Stimulated activated CD4-positive, alpha-beta T cell treated with anti-CD3 and anti-CD28 coated beads, Interleukin-1b, Interleukin-23, amount 100 ng/mL, for 48 hours (primary cell): ENCODE measurements at places on chromosomes 16 and 17.

DNA sequence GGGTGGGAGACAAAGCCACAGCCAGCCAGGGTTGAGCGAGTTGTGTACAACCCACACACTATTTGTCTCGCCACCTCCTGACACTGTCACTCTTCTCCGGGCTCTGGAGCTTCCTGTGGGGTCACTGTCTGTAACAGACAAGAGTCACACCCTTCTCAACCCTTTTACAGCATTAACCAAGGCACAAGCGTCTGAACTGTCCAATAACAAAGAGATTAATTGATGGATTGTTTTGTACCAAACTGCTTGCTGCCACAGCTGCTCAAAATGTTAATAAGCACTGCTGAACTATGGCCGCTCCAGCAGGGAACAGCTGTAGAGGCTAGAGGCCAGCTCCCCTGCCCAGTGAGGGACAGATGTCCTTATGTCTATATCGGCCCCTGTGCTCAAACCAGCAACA, 25.2 kb upstream of the HYDIN start:
- DNase-seq, result no peak

GRCh38 chr16:72467157-72467759, 295.3 kb upstream of the PMFBP1 start:
- no peak for DNase-seq

- DNase-seq, result no peak
Measured at GRCh38 chr16:11205754-11206581, 50.0 kb downstream of the SOCS1 start.

DNA sequence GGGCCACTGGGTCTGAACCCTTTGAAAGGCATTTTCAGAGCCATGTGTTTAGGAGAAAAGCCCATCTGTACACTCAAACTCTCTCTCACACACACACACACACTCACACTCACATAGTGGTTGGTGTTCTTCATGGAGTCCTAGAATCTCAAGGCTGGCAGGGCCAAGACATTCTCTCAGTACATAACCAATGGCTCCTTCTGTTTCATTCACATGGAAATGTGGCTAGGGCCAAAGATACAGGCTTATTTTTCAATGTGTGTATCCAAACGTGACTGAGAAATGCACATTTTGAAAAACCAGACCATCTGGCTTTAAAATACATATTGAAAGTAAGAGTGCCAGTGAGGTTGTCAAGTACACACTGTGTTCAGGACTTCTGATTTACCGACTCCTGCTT, 59.0 kb upstream of the SALL1 start:
- no peak for DNase-seq

DNA sequence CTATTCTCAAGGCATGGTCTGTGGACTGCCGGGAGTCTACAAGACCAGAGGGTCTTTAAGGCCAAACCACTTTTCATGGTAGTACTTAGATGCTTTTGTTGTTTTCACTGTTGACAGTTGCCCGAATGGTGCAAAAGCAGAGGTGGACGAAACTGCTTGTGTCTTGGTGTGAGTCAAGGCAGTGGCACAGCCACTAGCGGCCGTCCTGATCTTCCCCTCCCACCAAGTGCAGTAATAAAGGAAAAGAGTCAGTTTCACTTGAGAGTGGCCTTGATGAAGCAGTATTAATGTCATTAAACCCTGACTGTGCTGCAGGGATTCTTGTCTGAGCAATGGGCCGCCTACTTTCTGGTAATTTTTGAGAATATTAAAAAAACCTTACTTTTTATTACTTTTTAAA, 109.1 kb downstream of the PRKCA start:
- DNase-seq, result no peak

DNA sequence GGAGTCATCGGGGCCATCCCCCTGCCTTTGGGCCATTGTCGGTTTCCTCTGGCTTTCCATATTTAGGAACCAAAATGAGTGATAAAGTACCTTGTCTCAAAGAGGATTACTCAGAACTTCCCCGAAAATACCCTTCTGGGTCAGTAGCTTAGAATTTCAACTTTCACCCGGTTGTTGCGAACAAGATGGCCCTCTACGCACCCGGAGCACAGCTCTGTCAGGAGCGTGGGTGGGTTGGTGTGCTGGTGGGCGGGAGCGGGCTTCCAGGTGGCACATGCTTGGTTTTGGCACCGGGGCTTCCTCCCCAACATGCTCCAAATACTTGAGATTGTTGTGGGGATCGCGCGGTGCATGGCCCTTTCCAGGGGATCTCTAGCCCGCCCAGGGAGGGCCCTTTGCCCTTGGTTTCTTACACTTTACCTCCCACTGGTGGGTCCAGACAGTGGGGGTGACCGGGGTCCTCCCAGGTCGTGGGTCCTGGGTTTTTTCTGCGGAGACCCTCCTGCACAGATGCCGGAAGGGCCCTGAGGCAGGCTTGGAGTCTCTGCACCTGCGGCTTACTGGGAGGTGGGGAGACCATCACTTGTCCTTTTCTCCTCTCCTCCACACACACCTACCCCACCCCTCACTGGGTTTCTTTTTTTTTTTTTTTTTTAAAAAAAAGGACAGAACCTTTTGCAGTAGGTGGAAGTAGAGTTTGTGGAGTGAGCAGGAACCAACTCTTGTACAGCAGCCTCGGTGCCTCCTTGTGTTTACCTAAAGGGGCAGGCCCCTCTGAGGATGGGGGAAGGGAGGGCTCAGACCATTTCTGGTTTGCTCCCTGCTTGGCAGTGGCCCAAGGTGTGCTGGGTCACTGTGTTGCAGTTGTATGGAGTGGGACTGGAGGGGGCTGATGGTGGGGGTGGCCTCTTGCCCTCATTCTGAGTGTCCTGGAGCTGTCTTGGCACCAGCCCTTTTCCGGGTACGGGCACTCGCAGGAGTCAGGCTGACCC, 142.1 kb downstream of the SEC14L1 start:
- DNase-seq, result no peak

DNA sequence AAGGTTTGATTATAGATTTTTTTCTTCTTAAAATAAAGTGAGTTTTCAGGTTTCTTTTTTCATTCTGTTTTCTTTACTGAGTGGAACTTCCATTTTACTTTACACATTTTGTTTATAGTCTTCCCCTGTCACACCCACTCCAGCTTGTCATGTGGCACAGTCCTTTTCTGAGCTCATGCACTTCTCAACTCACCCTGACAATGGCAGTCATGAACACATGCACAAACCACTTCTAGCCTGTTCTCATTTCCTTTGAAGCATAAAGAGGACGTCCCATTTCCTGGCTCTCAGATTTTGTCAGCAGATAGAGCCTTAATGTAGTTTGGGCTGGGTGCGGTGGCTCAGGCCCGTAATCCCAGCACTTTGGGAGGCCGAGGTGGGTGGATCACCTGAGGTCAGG, 168.0 kb downstream of the AHSP start:
- peak; percentile 37 for DNase-seq

DNA sequence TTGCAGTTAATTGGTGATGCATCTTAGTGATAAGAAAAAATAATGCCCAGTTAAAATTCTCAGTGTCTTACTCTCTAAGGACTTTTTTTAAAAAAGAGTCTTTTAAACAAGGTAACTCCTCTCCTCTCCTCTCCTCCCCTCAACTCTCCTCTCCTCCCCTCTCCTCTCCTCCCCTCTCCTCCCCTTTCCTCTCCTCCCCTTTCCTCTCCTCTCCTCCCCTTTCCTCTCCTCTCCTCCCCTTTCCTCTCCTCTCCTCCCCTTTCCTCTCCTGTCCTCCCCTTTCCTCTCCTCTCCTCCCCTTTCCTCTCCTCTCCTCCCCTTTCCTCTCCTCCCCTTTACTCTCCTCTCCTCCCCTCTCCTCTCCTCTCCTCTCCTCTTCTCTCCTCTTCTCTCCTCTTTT, 675.9 kb upstream of the RBFOX1 start:
- no peak for DNase-seq

DNA sequence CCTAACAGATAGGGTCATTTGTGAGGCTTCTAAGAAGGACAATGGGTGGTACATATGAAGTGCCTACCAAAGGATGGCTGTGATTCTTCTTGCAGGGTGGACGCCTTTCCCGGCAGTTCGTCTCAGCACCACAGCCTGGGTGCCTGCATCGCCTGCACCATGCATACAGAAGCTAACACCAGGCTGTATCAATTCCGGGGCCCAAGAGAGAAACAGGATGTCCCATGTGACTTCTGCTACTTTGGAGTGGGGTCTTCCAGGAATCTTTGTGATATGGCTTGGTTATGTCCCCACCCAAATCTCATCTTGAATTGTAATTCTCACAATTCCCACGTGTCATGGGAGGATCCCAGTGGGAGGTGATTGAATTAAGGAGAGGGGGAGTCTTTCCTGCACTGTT, 251.6 kb upstream of the TNRC6C start:
- no peak for DNase-seq

DNA sequence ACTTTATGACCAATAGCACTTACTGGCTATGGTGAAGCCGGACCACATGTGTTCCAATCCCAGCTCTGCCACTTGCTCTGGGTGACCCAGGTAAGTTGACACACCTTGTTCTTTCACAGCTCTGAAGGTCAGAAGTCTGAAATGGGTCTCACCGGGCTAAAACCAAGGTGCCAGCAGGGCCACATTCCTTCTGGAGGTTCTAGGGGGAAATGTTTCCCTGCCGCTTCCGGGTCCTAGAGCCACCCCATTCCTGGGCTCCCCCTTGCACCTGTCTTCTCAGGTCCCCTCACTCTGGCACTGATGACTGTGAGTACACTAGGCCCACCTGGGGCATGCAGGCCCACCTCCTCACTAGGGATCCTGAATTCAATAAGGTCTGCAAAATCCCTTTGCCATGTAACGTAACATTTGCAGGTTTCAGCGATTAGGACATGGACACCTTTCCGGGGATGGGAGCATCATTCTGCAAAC, 11.4 kb downstream of the USP7 start:
- no peak for DNase-seq

DNA sequence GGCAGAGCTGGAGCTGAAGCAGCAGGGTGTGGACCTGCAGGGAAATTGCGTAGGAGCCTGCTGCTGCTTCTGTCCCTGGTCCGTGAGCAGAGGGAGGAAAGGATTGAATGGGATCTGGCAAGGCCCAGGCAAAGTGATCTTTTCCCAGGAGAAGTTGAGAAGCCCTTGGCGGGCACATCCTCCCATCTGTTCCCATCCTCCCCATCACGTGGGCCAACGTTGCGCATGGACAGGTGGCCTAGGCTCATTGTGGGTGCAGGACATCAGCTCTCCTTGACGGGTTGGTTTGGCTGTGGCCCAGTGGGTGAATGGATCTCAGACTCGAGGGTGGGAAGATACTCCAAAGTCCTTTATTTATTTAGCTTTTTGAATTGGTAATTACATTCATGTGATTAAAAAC, 29.4 kb upstream of the POLR3E start:
- DNase-seq, result no peak

DNA sequence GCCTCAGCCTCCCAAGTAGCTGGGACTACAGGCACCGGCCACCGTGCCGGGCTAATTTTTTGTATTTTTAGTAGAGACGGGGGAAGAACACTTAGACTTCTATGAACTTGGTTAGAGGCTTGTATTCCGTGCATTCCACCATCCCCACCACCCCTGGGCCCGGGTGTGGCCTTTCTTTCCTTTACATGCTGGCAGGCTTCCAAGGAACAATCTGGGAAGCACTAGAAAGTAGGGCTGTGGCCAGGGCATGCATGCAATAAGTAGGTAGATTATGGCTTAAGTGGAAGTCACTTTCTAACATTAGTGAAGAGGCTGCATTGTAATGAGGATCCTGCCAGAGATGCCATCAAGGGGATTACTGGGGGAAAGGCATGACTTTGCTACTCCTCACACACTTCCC, 171.6 kb downstream of the SHISA6 start:
- DNase-seq, result no peak

GRCh38 chr16:3625911-3626732, 14.7 kb upstream of the SLX4 start:
- DNase-seq, result no peak

DNA sequence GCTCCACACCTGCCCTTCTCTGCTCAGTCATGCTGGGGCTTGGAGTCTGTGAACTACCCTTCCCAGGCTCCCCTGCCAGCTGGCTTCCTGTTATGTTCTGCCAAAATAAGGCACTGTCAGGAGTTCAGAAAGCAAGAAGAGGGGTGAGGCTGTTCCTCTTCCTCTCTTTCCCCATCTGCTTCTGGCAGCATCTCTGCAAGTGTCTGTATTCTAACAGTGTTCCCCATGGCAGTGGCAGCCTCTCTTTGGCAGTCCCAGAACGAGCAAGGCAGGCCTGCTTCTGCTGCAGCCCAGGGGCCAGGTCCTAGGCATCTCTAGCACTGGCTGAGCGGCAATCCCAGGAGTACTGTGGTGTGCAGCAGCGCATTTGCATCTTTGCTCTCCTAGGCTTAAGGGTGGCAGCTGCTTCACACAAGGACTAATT, 219.1 kb downstream of the STX8 start:
- no peak for DNase-seq

DNA sequence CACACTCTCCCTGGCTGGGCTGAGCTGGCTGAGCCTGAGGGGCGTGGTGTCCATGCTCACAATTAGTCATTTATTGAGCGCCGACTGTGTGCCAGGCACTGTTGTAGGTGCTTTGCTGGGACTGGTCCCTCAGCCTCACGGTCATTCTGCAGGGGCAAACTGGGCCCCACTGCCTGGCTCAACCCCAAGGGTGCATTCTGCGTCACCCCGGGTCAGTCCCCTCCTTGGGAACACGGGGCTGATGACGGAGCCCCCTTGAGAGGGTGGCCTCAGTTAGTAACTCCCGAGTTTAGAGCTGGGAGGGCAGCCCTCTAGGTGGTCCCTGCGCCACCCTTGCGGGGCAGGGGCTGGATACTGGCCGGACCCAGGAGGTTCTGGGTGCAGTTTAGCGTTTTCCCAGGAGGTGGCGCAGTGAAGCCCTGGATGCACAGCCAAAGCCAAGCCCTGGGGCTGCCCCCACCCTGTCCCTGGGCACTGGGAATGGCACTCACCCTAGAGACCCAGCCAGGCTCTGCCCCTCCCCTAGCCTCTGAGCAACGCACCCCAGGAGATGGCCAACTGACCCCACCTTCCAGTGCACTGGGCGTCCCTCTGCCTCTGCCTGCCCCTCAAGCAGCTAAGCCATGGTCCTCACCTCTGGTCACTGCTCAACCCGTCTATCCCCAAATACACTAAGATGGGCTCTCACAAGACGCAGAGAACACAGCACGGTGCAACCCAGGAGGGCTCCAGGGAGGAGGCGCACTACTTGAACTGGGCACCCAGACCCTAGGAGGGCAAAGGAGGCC, 243.2 kb upstream of the GSE1 start:
- DNase-seq, result peak; percentile 39

GRCh38 chr17:6455321-6455705, 11.1 kb downstream of the PIMREG start:
- DNase-seq, result peak; percentile 20

DNA sequence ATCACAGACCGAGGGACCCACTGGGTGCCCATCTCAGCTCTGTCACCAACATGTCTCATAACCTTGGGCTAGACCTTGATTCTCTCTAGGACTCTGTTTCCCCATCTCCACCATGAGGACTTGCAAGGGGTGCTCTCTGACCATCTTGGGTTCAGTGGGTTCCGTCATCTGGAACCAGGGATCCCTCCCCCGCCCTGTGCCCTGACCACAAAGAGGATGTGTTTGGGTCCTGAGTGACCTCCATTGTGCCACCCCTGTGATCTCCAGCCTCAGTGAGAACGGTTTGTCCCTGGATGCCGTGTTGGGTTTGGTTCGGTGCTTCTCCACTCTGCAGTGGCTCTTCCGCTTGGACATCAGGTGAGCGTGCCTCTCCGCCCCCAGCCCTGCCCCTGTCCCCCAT, 49.1 kb upstream of the CPNE2 start:
- DNase-seq, result no peak

GRCh38 chr16:68719993-68720489, 17.1 kb upstream of the CDH1 start:
- DNase-seq, result peak; percentile 48

GRCh38 chr16:71585318-71585703, 8.4 kb upstream of the TAT start:
- no peak for DNase-seq
